CD4-positive, alpha-beta T cell treated with Interleukin-17A for 4 hours (primary cell): ENCODE measurements at places on chromosomes 6 and 20.

GRCh38 chr6:57252975-57253374 lies 30.9 kb upstream of the RAB23 start:
- DNase-seq: no peak

- no peak for DNase-seq
Measured at GRCh38 chr6:52155791-52156576, 30.2 kb upstream of the IL17A start.

DNA sequence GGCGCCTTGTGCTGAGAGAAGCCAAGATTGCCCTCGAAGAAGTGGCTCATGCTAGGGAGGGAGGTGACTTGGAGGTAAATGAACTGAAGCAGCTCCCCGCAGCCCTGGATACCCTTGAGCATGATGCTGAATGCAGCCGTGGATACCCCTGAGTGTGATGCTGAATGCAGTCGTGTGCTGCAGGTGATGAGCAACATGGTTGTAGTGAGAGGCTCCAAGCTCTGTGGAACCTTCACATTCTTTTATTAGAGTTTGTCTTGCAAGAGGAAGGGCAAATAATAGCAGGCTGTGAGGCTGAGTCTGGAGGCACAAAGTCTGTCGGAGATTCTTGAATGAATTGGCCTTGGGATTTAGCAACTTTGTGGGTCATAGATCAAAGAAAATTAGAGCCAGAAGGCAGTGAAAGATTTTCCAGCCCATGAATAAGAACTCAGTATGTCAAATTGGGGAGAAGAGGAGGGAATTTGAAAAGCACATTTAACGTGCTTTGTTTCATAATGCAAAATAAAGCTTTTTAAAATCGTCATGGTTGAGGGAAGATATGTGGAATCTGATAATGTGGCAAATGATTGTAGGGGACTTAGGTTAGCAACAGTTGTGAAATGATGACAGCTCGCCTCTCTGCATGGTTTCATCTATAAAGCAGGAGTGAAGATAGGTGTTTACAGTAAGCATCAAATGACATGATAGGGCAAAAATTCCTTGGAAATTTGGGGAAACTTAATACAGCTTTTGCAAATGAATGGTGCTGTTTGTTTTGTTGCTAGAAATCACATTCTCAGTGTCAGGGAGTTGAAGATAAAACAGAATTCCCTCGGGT lies 120.1 kb upstream of the TIAM2 start:
- DNase-seq: no peak

DNA sequence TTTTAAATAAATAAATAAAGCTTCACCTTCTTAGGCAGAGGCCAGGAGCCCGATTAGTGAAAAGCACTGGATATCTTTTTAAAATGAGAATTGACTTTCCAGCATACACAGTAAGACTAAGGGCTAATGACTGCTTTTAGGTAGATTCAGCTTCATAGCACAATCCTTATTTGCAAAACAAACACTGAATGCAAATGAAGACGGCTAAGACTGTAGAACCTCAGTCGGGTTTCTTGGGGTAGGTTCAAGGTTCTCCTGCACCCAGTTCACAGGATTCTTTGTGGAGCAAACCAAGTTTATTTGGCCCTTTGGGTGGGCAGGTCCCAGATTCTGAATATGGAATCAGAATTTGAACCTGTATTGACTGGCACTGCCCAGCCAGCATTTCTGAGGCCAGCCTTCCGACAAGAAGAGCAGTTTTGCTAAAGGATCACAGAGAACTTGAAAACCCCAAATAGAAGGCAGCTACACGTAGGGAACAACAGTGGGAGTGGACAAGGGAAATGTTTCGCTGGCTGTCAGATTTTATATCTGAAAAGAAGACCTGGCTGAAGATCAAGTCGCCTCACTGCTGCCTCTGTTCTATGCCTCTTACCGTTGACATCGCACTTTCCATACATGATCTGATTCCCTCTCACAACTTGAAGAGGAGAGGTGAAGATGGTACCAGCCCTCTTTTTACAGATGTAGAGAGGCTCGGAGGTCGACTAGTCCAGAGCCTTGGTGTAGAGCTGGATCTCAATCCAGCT lies 8.2 kb downstream of the TRERF1 start:
- no peak for DNase-seq

DNA sequence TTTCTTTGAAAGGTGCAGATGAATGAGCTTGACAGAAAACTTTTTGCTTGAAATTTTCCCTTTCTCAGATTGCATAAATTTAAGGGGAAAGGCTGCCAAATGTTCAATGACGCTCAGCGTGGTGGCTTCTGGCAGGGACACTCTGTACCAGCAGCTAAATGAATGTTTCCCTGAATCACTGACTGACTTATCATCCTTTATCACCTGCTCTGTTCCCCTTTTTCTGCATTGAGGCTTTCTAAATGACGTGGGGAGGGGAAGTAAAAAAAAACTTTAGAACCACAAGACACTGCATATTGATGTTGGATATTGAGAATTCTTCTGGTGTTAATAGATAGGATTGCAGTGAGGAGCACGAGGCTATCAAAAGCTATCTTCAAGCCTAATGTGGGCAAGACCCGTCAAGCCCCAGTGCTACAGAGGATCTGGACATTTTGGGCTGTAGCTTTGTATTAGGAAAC lies 46.9 kb upstream of the ENPP5 start:
- DNase-seq: no peak

GRCh38 chr6:119147101-119148053 lies 68.9 kb upstream of the FAM184A start:
- DNase-seq: peak; percentile 21

DNA sequence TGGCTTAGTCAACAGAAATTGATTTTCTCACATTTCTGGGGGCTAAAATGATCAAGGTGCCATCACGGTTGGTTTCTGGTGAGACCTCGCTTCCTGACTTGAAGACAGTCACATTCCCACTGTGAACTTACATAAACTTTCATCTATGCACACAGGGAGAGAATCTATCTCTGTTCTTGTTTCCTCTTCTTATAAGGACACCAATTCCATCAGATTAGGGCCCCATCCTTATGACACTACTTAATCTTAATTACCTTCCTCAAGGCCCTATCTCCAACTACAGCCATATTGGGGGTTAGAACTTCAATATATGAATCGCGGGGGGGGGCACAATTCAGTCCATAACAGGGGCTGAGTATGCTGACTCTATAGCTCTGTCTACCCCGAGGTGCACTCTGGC lies 10.6 kb upstream of the SCGN start:
- no peak for DNase-seq

DNA sequence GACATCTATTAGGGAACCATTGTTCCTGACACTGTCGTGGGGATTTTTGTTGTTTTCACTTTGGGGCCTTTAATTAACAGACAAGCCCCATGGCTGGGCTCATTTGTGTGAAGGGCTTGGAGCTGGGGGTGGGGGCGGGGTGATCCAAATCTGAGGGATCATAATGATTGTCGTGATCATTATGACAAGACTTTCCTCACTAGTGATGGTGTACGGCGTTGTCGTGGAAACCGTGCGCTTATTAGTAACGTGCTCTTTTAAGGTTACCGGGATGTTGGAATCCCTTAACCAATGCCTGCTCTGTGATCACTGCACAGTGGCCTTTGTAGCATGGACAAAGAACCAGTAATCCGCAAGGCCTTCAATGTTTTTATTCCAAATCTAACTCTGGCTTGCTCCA lies 18.6 kb downstream of the PDYN start:
- DNase-seq: no peak

GRCh38 chr6:147802459-147802858 lies 294.0 kb downstream of the SAMD5 start:
- DNase-seq: no peak

GRCh38 chr6:85402922-85403321 lies 47.0 kb upstream of the NT5E start:
- no peak for DNase-seq

- DNase-seq: no peak
Measured at GRCh38 chr6:125593746-125594145, 155.7 kb upstream of the HEY2 start.

DNA sequence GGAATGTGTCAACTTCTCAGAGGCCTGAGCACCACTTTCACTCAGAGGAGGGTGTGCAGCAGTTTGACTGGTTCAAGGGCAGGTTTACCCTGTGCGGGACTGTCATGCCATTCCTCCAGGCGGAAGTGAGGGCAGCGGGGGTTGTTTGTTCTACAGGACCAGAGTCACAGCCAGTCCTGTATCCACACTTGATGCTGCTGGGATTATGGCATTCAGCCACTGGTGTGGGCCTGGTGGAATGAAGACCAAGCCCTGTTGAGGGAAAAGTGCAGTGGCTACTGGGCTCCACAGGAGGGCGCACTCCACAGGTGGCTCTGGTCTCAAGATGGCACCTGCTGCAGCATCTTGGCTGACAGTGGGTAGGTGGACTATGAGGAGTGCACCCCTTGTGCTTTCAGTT lies 14.8 kb downstream of the SEMG2 start:
- no peak for DNase-seq

DNA sequence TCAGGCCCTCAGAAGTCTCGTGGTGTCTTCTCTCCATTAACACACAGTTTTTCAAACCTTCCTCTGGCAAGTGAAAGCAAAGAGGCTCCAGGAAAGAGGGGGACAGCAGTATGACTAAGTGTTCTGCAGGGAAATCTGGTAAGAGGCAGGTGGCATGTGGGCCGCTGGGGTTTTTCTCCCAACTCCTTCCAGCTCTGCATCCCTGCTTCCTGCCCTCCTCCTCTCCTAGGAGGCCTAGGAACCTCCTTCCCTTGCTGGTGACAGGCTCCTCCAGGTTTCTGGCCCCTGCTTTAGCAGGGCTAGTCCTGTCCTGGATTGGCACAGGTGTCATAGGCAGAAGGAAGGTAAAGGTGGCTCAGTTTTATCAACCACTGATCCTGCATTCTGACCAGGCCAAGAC lies 7.6 kb upstream of the ITCH start:
- no peak for DNase-seq

GRCh38 chr20:57660181-57660921 lies 40.1 kb upstream of the ZBP1 start:
- DNase-seq: no peak

DNA sequence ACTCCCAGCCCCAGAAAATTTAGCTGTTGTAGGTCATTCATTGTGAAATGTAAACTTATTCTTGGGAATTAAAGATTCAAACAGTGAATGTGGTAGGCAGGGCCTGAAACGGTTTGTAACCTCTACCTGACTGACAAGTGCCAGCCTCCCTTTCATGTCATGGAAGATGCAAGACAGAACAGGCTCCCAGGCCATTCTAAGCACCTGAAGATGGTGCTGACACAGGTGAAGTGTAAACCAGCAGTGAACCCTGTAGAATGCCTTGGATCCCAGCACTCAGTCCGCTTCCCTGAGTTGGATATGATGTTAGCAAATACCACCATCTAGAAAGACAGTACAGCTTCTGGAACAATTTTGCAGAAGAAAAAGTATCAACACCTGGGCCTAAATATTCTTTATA lies 19.3 kb downstream of the CYP24A1 start:
- no peak for DNase-seq

- no peak for DNase-seq
Measured at GRCh38 chr6:53874964-53875363, 80.2 kb downstream of the LRRC1 start.

DNA sequence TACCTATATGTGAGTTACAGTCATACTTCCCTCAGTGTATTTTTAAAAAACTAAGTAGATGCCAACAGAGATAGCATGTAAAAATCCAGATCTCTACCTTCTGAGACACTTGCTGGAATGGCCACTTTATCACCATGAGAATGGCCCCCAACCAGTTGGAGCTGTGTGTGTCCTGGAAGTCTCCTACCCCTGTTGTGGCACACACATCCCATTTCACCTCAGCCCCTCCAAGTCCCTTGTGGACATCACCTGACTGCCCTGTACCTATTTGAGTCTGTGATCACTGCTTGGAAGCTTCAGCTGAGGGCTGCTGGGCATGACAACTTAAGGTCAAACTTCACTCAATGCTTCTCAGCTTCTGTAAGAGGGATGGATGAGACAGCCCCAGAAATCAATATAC lies 24.1 kb downstream of the MOCS1 start:
- no peak for DNase-seq

DNA sequence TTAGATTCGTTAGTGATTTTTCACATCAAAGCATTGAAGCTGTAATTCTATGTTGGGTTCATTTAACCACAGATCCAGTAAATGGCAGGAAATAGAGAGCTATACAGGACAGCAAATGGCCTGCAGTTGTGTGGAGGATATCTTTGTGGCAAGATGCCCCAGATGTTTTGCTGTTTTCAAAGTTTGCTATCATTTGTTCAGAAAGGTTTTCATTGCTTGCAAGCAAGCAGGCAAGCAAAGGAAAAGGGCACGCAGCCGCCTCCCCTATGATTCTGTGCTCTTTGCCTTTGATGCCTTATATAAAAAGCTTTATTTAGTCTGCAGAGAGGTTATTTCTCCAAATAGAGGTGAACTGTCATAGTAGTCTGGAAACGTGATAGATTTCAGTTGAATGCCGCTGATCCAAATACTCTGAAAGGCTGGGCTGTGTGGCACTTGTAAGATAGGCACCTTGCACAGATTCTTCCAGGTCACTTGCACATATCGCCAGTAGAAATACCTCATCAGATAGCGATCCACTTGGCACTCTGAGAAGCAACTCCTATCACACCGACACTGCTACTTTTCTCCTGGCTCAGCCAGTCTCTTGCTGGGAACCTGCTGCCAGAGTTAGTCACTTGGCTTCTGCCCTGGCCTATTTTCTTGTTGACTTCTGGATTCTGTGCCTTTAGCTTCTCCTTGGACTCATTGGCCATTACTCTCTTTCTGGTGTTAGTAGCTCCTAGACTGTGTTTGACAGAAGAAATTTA lies 66.4 kb downstream of the UTRN start:
- DNase-seq: peak; percentile 64

DNA sequence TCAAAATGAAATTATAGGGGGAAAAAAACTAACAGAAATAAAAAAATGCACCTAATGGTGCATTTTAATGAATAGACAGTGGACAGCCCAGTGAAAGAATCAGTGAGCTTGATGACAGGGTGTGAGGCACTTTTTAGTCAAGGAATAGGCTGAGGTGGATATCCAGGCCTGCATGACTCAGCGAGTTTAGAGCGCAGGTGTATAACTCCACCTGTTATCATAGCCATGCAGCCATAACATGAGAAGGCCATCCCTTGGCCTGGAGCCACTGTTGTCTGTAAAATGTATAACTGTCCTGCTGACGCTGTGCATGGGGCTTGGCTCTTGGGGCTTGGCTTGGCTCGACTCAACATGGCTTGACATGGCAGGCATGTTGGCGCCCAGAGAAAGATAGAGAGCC lies 331.5 kb upstream of the NOX3 start:
- DNase-seq: no peak

- DNase-seq: no peak
Measured at GRCh38 chr6:51468704-51469103, 618.7 kb downstream of the PKHD1 start.

GRCh38 chr20:62240020-62240685 lies 1.8 kb downstream of the OSBPL2 start:
- no peak for DNase-seq

DNA sequence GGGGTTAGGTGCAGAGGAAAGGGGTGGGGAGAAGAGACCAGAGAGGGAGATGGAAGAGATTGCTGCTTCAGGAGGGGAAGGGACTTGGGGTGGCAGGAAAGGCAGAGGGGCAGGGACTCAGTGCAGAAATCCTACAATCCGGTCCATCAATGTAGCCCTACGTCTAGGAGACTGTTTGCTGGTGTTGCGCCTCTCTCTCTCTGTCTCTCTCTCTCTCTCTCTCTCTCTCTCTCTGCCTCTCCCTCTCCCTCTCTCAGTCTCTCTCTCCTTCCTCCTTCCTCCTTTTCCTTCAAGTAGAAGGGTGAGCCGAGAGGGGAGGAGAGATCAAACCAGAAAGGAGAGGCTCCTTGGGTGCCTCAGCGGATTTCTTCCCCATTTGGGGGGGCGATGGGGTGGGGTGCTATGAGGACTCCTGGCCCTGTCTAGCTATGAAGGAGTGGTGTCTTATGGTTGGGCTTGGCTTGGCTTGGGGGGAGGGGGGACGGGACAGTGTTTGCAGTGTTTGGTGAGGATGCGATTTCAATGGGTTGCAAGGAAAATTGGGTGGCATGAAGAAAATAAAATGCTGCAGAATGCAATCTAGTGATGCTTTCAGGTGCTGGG lies 181.2 kb downstream of the TBXT start:
- no peak for DNase-seq
